ENCODE measurements at places on chromosomes 2 and 18.

DNA sequence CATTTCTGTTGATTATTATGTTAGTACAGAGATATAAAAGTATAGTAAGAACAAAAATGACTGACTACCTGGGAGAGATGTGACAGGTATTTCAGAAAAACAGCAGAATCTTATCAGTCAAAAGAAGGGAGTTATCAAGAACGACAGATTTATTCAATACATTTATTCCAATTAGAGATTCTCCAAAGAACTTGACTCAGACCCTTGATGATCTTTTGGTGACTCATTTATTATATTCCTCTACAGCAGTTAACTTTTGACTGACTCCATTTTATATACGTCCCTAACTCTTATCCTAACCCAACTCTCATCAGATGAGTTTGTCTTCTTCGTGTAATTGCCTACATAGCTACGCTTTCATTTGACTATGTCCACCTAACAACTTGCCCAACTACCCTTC is 91.1 kb downstream of the C2orf74 start:
- no peak for DNase-seq

- peak; percentile 4 for DNase-seq
These were observed 545.7 kb downstream of the ZEB2 start for GRCh38 chr2:143974262-143974661.

GRCh38 chr2:191202881-191203397 is 42.3 kb upstream of the MYO1B start:
- DNase-seq = peak; percentile 55

GRCh38 chr18:71036783-71037182 is 747.9 kb downstream of the SOCS6 start:
- DNase-seq = no peak

DNA sequence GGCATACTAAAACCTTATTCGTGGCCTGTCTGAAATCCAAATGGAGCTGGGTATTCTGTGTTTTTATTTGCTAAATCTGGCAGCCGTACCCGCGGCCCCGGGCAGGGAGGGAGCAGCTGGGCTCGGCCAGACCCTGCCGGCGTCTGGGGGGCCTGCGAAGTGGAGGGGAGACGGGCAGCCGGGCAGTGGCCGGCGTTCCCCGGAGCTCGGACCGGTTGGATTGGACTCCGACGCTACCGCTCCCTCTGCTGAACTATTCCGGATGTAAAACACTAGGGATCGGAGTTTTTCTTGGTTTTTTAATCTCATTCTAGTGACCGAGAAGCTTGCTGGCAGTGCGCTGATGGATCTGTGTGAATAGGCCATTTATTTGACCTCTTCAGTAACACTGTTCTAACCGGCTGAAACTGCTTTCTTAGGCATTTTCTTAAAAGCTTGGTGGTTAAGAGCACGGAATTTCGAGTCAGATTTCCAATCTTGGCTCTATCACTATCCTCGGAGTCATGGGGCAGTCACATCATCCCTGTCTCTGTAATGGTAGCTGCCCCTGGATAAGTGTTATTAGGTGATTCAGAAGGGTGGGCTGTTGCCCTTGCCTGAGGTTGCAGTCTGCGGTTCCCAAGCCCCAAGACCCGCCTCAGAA is 694 bp downstream of the UNC50 start:
- peak; percentile 64 for DNase-seq

DNA sequence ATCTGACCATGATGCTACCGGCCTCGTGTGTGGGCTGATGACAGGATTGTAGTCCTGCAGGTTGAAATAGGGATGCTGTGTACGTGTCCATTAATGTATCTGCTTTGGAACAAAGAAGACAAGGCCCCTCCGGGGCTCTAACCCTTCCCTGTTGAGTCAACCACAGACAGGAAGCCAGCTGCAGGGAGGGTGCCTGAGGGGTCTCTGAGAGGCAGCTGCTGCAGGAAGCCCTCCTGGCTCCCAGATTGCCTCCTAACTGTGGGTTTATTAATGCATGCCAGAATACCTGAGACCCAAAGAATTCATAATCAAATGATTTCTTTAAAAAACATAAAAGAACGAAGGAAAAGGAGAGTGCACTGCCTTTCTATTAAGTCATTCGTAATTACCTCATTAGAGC is 140.4 kb downstream of the CELF4 start:
- DNase-seq = no peak

DNA sequence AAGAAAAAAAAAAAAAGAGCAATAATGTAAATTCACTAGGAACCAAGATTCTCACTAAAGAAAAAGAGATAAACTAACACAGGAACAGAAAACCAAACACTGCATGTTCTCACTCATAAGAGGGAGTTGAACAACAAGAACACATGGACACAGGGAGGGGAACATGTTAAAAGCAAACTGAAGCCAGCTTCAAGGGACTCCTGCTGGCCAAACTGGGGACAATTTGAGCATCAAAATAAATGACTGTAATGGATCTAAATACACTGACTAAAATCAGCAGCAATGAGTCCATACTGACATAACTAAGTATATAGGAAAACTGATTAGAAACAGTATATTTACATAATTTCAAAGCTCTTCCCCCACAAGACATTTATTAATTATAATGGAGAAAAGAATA is 73.0 kb downstream of the FARSB start:
- DNase-seq = no peak

- no peak for DNase-seq
These were observed 81.6 kb upstream of the CTDP1 start for GRCh38 chr18:79597831-79598632.

GRCh38 chr2:169366066-169366465 is 3.7 kb upstream of the LRP2 start:
- no peak for DNase-seq

- DNase-seq = no peak
These were observed 102.9 kb downstream of the ALPK2 start for GRCh38 chr18:58525928-58526424.

DNA sequence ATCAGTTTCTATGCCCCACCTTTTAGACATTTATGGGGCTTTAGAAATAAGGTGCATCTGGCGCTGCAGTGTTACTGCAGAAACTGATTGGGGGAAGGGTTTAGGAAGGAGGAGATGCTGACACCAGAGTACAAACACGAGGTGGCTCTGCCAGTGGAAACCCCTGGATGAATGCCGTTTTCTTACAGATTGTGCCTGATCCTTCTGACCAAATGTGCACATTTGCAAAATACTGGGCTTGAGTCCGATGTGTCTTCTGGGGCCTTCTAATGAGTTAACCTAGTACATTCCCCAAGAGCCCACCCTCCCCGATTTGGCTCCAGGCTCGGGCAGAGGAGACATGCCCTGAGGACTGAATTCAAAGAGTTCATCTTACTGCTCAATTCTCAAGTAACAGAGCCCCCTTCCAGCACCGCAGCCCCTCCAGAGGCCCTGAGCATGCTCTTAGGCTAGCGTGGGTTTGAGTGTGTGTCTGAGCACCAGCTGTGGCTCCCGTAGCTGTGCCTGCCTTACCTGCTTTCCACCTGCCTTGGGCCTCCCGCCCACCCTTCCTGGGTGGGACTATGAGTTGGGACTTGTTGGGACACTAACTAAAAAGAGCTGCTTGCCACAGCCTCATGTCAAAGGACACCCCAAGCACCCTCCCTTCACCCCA is 116.7 kb upstream of the COPS8 start:
- DNase-seq = no peak

- DNase-seq = peak; percentile 83
These were observed 37.4 kb downstream of the EPAS1 start for GRCh38 chr2:46334389-46335271.

- DNase-seq = no peak
These were observed 555.9 kb upstream of the VRK2 start for GRCh38 chr2:57490741-57491140.

GRCh38 chr2:197516393-197516761 is 511 bp downstream of the MOB4 start:
- peak; percentile 49 for DNase-seq

- peak; percentile 29 for DNase-seq
These were observed 213.7 kb downstream of the TSN start for GRCh38 chr2:121969166-121969565.

DNA sequence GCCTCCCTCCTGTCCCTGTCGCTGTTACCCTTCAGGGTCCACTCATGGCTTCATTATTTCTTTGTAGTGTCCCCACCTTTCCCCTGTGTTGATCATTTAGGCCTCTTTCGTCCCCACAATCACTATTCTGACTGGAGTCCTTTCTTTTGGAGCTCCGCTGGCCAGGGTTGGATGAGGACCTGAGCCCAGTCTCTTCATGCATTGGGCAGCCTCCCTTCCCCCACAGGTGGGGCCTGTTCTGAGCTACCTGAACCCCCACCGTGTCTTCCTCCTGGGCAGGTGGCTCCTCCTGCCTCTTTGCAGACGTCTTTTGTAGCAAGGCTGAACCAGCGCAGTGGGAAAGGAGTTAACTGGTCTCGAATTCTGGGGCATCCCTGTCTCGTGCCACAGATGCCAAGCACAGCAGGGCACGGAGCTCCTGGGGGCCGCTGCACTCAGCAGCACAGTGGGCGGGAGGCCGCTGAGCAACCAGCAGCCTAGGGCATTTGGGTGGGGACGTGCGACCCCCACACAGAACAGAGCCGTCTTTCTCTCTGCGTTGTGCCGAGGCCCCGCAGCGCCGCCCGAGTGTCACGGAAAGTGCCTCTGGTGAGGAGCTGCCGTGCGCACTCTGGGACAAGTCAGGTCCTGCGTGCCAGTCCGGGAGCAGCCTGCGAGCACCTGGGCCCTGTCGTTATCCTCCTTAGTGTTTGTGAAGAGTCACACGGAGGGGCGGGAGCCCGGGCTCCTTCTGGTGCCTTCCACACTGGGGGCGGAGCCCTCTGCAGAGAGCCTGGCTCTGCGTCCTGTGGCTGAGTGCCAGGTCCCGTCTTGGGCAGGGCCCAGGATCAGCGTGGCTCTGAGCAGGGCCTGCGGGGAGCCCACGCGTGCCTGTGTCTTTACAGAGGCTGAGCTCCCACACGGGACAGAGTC is 130.1 kb downstream of the NFATC1 start:
- peak; percentile 60 for DNase-seq

DNA sequence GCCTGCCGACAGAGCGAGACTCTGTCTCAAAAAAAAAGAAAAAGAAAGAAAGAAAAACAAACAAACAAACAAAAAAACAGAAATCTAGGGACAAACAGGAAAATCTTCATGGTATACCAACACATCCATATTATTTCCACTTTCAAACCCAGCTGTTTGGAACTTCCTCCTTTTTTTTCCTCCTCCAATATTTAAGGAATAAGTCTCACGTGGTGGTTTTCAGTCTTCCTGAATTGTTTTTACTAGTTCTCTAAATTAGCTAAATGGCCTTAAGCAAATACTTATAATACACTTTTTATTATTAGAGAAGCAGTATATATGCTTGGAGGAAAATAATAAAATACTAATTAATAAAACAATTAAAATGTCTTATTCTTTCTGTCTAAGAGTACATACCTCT is 48.7 kb upstream of the GLS start:
- DNase-seq = no peak

DNA sequence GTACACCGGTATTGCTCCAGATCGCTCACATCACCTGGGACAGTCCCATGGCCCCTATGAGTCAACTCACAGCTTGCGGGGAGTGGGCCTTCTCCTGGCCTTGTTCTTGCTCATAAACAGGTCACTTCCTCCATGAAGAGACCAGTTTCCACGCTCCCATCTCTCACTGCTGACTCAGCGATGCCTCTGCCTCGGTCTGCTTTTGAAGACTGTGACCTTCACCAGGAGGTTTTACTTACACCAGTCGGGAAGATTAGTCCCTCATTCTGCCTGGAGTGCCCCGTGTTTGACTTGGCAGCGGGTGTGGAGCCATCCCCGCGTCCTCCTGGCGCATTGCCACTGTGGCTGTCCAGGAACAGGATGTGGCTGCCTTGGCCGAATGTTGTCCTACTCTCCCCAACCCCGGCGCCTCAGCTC is 159.8 kb downstream of the RHBDD1 start:
- peak; percentile 76 for DNase-seq

GRCh38 chr2:28310107-28310506 is 82.6 kb upstream of the FOSL2 start:
- DNase-seq = no peak

DNA sequence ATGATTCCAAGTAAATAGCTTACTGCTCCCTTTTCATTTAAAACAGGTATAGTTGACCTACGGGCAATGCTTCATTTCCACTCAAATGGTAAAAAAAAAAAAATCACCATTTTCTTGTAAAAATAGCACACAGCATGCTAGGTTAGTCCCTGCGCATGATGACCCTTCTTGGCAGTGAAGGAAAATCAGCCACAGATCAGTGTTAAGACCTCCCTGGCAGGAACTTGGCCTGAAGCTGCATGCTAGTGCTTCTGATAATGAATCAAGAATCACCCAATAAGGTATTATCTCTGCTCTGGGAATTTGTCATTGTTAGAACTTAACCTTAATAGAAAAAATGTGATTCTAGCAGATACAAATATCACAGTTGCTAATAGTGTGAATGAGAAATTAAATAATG is 166.3 kb downstream of the RAB3GAP1 start:
- DNase-seq = no peak

GRCh38 chr18:61946449-61946848 is 53.6 kb upstream of the RNF152 start:
- peak; percentile 30 for DNase-seq

DNA sequence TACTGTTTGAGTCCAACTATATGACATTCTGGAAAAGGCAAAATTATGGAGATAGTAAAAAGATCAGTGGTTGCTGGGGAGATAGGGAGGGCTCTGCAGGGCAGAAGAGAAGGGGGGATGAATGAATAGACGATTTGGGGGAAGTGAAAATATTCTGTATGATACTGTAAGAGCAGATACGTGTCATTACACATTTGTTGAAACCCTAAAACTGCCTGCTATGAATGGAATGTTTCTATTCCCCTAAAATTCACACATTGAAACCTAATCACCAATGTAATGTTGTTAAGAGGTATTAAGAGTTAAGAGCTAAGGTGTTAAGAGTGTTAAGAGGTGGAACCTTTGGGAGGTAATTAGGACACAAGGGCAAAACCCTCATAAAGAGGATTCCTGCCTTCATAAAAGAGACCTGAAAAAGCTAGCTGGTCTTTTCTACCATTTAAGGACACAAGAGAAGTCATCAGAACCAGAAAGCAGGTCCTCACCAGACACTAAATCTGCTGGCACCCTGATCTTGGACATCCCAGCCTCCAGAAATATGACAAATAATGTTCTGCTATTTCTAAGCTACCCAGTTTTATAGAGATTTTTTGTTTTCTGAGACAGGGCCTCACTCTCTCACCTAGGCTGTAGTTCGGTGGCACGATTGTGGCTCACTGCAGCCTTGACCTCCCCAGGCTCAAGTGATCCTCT is 76.2 kb downstream of the ATAD2B start:
- no peak for DNase-seq

GRCh38 chr18:37306432-37306831 is 259.2 kb downstream of the CELF4 start:
- no peak for DNase-seq

- no peak for DNase-seq
These were observed 112.9 kb upstream of the CNTNAP5 start for GRCh38 chr2:123912171-123912570.

DNA sequence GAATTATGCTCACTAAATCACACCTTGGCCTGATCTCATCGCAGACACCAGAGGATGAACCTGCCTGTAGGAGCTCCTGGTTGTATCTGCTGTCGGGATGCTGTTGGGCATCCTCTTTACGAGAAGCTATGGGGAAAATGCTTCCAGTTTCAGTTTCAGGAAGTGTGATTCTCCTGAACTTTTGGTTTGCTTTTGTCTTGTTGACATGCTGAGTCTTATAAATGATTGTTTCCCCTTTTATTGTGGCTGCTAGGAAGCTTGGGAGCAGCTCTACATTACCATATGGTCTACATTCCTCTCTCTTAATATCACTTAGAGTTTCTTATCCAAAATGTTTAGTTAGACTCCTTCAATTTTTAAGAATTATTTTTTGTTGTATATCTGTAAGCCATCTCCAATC is 227.5 kb downstream of the MTX2 start:
- peak; percentile 29 for DNase-seq

Measured in GM03348 (cell line).